ENCODE measurements at places on chromosomes 11 and 22.

DNA sequence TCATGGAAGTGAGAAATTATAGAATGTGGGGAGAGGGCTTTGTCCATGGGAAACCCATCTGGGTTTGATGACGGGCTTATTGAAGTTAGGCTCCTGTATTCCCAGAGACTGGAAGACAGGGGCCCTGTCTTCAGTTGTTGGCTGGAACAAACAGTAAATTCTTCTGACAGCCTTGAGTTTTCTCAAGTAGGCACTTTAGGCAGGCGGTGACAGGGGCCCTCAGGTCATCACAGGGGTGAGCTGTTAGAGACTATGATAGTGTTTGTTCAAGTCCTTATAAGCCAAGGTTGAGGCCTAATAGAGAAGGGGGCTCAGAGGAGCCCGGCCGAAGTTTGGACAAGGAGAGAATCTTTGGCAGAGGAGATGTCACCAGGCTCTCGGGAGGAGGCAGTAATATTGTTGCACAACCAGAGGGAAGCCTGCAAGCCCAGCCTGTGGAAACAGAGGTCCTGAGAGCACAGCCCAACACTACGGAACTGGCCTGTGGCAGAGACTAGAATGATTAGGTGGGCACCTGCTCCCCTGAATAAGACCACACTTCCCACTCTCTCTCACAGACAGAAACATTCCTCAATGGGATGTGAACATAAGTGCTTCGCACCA lies 20.2 kb upstream of the IL17RA start:
- DNase-seq = no peak

DNA sequence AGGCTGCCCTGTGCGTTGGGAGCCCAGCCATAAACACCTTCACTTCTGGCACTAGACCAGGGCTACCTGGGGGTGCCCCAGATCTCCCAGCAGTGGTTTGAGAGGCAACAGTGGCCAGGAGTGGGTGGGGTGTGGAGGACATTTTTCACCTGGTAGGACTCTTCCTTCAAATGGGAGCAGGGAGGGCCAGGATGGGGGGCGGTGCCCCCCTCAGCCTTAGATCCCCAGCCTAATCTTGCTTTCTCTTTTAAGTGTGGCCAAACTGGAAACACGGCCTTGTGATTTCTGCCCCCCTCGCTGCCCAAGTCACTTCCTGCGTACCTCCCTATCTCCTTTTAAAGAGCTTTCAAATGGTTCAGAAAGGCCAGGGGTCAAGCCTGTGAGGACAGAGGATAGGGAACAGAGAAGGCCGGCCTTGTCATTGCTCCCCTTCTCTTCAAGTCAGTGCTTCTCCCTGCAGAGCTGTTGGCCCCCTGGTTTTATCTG lies 800 bp downstream of the KCNJ5 start:
- DNase-seq = no peak

GRCh38 chr11:80613655-80614054 lies 1172.8 kb upstream of the TENM4 start:
- DNase-seq = no peak

DNA sequence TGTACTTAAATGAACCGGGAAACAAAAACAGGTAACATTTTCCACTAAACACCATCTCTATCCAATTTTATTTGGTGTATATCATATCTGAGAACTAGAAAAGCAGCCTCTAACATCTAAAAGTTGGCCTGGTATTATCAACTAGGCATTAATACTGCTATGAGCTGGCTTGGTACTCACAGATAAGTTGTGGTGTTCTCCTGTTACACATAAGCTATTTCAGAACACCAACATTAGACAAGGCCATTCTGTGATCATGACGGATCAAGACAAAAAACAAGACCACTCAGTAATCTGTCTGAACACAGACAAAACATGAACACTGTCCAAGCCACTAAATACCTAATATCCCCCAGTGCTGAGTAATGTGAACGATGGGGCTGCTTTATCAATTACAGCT lies 11.9 kb downstream of the RIC3 start:
- no peak for DNase-seq

GRCh38 chr11:83691451-83691950 lies 405.3 kb upstream of the CCDC90B start:
- no peak for DNase-seq

GRCh38 chr11:66072518-66072917 lies 2.4 kb downstream of the PACS1 start:
- DNase-seq = no peak

- DNase-seq = no peak
Observed at GRCh38 chr11:7688238-7688826, 15.0 kb upstream of the CYB5R2 start.

DNA sequence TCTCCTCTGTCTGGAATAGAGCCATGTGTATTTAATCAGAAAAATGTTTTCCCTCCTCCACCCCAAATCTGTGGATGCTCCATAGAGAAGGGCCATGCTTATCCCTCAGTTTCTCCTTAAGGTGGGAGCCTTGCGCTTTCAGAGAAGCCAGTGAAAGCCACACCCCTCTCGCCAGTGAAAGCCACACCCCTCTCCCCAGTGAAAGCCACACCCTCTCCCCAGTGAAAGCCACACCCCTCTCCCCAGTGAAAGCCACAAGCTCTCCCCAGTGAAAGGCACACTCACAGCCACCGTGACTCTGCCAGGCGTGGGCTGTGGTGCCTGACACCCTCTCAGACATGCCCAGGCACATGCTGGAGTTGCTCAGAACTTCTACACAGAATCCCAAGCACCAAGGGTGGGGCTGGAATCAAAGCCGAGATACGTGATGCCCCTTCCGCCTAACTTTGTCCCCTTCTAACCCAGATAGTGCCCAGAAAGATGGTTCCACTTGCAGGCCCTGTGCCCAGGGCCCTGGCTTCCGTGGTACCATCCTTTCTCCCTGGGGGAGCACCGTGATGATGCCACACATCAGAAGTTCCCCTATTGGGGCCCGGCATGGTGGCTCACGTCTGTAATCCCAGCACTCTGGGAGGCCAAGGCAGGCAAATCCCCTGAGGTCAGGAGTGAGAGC lies 16.5 kb upstream of the PRR5 start:
- DNase-seq = no peak

GRCh38 chr11:13249992-13250391 lies 27.6 kb upstream of the BMAL1 start:
- DNase-seq = no peak

DNA sequence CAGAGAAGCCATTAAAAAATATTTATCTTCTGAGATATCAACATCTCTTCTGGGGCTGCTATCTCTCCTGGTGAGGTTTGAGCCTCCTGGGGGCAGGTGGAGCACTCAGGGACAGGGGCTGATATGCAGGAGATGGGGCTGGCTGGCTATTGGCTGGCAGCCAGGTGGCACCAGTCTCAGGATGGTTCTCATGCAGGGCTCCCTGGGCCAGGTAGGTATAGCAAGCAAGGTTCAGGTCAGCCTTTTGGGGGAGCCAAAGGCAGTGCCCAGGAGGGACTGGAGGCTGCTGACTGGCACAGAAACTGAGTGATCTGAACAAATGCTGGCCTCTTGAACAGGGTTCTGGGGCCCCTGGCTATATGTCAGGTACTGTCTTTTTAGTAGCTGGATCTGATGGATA lies 29.7 kb upstream of the EMSY start:
- no peak for DNase-seq

GRCh38 chr11:87417951-87418350 lies 380.2 kb downstream of the TMEM135 start:
- DNase-seq = no peak

GRCh38 chr11:86978247-86978646 lies 23.1 kb upstream of the FZD4 start:
- DNase-seq = no peak

DNA sequence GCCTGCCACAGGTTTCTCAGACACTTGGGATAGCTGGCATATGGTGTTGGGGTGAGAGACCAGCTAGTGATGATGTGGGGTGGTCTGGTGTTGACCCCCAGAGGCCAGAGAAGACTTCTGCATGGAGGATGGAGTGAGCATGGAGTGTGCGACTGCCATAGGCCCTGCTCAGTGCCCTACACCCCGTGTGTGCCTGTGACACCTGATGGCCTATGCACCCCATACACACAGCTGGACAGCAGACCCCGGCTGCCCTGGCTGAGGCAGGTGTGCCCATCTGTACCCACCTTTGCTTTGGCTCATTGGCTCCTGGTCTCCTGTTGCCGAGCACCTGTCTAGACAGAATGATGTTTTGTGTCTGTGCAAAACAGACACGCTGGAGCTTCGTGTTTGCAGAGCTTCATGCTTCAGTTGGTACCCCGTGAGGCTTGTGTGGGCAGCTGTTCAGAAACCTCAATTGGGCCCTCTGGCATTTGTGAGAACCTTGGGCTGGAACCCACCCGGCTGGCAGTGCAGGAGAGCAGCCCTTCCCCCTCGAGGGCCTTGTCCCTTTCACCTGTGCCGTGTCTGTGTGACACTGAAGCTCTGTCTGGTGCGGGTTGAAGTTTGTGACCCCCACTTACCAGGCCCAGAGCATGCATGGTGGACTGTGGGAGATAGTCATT lies 27.6 kb downstream of the BCR start:
- DNase-seq = no peak

GRCh38 chr11:87076874-87077429 lies 39.2 kb downstream of the TMEM135 start:
- no peak for DNase-seq

DNA sequence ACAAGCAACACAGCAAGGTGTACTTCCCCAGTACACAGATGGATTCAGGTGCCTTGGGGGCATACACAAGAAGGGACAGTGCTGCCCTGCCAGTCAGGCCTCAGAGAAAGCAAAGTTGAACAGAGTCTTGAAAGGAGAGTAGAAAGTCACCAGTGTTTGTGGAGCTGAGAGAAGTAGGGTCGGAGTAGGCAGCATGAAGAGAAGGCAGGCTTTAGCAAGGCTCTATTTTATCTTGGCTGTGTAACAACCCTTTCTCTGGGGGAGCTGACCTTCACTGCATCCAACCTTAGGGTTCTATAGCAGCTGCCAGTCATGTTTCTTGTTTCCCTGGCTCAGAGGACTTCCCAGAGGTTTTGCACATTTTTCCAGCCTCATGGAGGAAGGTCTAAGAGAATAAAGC lies 77.4 kb upstream of the BLID start:
- DNase-seq = no peak

DNA sequence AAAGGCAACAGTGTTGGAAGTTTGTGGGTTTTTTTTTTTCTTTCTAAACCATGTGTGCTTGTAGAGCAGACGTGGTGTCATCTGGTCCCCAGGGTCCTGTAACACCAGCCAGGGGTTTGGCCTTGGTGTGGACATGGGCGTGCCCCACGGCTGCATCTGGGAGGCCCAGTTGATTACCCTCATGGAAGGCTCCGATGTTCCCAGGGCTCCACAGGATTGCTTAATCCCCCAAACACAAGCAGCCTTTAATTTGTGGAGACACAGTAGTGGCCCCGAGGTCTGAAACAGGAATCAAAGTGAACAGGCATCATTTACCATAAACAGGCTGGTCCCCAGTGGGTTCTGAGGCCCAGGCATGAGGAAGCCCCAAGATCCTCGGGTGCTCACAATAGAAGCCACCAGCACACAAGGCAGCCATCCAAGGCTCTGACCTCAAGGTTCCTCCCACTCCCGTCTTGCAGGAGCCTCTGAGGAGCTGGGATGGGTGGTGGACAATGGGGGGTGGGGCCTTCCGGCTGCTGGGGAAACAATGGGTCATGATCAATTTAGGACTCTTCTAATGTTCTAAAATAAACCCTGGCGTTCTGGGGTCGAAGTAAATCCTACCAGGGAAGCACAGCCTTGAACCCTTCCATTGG lies 115.0 kb upstream of the CD82 start:
- peak; percentile 34 for DNase-seq

GRCh38 chr11:11312738-11313137 lies 40.3 kb downstream of the CSNK2A3 start:
- DNase-seq = no peak

DNA sequence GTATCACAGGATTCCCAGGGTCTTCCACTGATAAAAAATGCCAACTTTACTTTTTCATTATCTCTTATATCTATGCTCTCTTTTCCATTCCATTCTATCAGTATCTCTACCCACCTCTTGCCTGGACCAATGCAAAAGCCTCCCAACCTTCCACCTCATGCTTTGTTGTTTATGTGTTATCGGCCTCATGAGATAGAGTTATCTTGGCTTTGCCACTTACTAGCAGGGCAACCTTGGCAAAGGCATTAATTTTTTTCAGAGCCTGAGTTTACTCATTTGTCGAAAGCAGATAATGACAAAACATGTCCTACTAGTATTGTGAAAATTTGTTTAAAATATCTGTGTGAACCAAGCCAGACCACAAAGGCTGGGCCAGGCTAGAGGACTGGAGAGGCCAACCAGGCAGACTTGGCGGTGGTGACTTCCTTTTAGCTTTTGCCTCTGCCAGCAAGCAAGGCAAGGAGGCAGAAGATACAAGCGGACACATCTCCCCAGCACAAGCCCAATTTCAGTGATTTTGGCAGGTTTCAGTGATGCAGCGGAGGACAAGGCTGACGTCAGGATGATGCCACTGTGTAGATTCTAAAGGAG lies 106.9 kb downstream of the ADAMTS15 start:
- no peak for DNase-seq

All from chondrocyte (in vitro differentiated cells).